Stimulated activated CD8-positive, alpha-beta memory T cell treated with anti-CD3 and anti-CD28 coated beads, Interleukin-2, amount 100 ng/mL, for 48 hours (primary cell): ENCODE measurements at places on chromosomes 11 and 22.

- DNase-seq: no peak
Measured at GRCh38 chr11:95796501-95796900, 6.2 kb downstream of the CEP57 start.

DNA sequence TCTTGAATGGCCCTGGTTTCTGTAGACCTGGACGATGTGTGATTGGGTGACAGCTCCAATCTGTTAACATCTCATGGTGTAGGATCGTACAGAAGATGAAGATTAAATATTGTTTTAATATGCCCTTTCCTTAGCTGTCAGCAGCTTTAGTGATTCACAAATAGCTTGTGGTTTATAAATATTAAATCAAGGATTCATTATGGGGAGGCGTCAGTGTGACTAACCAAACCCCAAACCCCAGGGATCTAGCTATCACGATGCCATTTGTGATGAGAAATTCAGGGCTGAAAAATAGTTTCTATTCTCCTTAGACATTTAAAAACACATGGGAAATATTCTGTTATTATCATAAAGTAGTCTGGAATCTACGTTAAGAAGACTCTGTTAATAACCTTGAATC, 73.4 kb downstream of the NCAM1 start:
- DNase-seq: no peak

- DNase-seq: no peak
Measured at GRCh38 chr11:76443268-76443980, 1.4 kb upstream of the EMSY start.

DNA sequence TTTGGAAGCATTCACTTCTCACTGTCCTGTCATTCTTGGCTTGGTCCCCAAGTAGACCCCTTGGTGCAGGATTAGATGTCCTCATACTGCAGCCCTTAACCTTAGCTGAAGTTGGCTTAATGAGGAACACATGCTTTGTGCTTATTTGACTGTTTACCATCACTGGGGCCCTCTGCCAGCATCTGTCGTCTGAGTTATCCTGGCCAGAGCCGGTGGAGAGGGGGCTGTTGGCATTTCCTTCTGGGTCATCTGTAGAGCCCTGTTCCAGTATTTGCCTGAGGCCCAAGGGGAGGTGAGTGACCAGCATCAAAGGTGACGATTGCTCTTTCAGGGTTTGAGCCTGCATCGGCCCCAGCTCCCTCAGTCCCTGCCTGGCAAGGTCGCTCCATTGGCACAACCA, 126.4 kb upstream of the RASSF10 start:
- no peak for DNase-seq

GRCh38 chr22:31748490-31748889, 1.4 kb downstream of the PRR14L start:
- no peak for DNase-seq

- no peak for DNase-seq
Measured at GRCh38 chr11:117189191-117189940, 9.8 kb upstream of the TAGLN start.

DNA sequence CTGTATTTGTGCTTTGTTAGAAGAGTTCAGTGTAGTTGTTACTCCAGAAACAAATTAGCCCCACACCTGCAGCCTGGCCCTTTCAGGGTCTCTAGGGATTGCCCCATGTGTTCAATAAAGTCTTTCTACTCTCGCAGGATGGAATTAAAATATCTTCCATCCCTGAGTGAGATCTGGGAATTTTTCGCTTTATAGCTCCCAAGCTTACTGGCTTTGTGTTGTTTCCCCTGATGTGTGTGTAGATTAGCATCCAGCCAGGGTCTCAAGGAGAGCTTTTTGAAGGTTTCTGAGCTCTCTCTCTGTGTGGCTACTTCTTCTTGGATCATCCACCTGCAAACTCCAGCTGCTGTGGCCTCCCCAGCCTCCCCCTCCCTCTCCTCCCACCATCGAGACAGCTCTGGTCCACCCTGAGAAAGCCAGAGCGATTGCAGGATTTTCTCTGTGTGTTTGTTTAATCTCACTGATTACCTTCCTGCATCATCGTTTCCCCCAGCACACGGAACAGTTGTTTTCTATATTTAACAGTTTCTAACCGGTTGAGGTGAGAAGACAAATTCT, 553.5 kb downstream of the TBC1D22A start:
- DNase-seq: no peak

DNA sequence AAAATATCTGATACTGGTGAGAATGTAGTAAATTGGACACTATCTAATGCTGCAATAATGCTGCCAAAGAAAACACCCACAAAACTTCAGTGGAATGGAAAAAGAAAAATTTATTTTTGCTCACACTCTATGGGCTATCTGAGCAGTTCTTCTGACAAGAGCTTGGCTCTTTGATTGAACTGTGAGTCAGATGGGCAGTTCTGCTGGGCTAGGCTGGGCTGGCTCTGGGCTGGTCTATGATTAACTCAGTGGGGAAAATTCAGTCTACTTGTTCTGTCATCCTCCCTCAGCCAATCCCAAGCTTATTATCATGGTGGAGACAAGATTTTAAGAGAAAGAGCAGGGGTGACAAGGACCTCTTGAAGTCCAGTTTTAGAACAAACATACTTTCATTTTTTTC, 1404.8 kb downstream of the LRRC4C start:
- no peak for DNase-seq

DNA sequence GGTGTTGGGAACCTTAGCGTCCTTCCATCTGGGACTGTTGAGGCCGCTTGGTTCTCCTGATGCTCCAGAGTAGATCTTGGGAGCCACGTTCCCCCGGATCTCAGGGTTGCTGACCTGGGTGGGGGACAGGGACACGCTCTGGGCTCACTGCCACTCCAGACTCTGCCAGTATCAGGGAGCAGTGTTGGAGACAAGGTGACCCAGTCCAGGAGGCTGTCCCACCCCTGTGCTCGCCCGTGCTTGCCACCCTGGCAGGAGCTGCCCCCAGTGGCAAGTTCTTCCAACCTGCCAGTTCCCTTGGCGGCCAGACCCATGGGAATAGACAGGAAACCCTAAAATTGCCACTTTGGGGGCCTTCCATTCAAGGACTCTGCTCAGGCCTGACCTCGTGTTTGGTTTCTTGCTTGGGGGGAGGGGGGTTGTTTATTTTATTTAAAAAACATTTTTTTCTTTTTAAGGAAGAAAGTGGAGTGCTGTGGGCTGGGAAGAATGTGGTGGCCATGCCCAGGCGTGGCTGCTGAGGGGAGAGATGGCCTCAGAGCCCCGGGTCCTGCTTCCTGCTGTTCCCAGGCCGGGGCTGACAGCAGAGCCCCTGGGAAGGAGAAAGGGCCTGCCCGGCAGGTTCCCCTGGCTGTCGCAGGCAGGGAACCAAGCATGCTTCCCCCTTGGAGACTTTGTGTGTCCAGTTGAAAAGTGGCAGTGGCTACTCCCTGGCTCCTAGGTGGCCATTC, 7.2 kb downstream of the GRK2 start:
- DNase-seq: no peak

- DNase-seq: no peak
Measured at GRCh38 chr11:116261606-116262005, 511.2 kb downstream of the BUD13 start.

GRCh38 chr22:46158283-46158682, 8.0 kb downstream of the PPARA start:
- DNase-seq: no peak

- no peak for DNase-seq
Measured at GRCh38 chr22:34045311-34045710, 125.0 kb upstream of the LARGE1 start.

DNA sequence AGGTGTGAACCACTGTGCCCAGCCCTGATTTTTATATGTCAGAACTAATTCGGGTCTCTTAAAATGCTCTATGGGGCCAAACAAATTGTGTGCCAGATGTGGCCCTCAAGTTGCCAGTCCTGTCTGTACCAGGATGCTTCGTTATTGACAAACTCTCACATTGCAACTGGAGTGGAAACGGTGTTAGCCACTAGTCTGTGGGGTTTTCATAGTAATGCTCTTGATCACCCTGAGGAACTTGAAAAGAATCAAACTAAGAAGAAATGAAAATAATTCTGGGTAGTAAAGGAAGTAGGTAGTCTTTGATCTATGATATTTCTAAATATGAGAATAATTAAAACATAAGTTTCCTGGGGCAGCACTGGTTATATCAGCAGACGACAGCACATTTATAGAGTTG, 67.3 kb upstream of the ADSL start:
- no peak for DNase-seq
